ENCODE measurements at places on chromosomes 2 and 18. TPM values are rescaled to one million over a fixed set of nuclear protein-coding genes. Genes with fewer than 3 reads are reported as not detected.

The AQP12B gene
- total RNA-seq: not detected

DNA sequence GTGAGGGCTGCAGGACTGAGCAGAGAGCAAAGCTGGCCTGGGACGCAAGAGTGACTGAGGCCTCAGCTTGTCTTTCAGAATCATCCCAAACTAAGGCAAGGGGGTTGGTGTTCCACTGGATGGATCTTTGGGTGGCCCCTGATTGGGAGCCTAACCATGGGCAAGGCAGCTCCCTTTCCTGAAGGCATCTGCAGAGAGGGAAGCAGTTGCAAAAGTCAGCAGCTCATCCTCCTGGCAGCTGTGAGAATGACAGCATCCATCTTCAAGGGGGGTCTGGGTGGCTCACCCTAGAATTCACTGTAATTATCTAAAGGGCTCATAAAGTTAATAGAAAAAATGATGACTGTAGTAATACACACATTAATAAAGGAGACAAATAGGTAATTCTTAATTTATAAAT, 46.5 kb upstream of the RAB31 start:
- H3K4me3 ChIP-seq: no peak overlapping the region
- DNase-seq: no peak
- H3K4me1 ChIP-seq: peaks cover 24% of the 10 kb centered on the region
- no peak overlapping the region for H3K27ac ChIP-seq

- no peak for DNase-seq
- peaks cover 3% of the 10 kb centered on the region for H3K27me3 ChIP-seq
- H3K36me3 ChIP-seq: no peaks in the 10 kb centered on the region
- H3K27ac ChIP-seq: peak overlapping the region; percentile 62
- H3K4me1 ChIP-seq: peaks cover 28% of the 10 kb centered on the region
Measured at GRCh38 chr2:241224851-241225438, 36.5 kb downstream of the ANO7 start.

The LHCGR gene
- 0.12 TPM for total RNA-seq

- no peaks in the 10 kb centered on the region for H3K36me3 ChIP-seq
- no peak for DNase-seq
- H3K4me1 ChIP-seq: peaks cover 30% of the 10 kb centered on the region
- H3K27me3 ChIP-seq: no peaks in the 10 kb centered on the region
- H3K27ac ChIP-seq: peak overlapping the region; percentile 7
- H3K4me3 ChIP-seq: peak overlapping the region; percentile 16
Measured at GRCh38 chr18:78138983-78139496, 840.6 kb upstream of the SALL3 start.

The LRP2 gene
- 27.5 TPM for total RNA-seq

Data from neural crest cell (in vitro differentiated cells).